ENCODE measurements at places on chromosomes 6 and 20.

DNA sequence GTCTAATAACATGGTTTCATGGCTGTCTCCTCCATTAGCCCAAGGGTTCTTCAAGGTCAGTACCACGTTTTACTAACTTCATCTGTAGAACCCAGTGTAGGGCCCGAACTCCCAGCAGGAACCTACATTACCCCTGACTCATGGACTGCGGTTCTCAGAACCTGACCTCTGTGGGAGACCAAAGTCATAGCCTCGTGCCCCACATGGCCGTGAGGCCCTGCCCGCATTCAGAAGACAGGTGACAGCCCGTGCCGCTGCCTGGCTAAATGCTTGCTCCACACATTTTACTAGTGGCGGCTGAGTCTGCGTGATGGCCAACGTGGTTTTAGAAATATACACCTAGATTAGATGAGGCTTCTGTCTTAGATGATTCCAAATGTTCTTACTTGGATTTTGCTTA lies 94.9 kb downstream of the CDH4 start:
- DNase-seq: no peak

GRCh38 chr6:52049252-52050050 lies 38.0 kb downstream of the PKHD1 start:
- no peak for DNase-seq

- DNase-seq: no peak
These were observed 40.9 kb upstream of the GCM1 start for GRCh38 chr6:53189554-53189953.

DNA sequence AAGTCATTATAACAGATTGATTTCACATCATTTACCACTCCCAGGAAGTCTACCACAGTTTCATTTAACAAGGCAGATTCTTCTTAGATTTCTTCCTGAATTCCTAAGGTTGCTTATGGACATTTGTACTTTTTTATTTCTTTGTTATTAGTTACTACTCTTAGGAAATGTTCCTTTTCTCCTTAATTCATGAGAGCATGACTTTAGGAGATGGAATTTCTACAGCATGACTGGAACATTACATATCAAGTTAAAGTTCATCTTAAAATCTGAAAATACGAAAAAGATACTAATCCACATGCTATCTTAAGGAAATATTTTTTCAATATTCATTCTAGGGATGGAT lies 22.3 kb downstream of the CNKSR3 start:
- no peak for DNase-seq

DNA sequence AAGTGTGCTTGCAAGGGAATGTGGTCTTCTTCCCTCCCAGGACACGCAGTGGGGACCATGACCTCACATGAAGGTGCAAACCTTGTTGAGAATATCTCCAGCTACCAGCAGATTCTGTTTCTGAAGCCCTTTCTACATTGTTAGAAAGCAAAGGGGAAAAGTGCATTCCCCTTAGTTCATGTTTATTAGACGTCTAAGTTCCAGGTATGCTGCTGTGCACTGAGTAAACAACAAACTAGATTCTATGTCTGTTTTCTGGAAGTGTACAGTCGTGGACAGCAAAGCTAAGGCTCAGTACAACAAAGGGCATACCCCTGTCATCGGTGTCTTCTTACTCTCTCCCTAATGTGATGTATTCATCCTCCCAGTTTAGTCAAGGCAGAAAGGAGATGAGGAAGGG lies 178.5 kb downstream of the KIF16B start:
- no peak for DNase-seq

Measured in activated T-cell treated with anti-CD3 and anti-CD28 coated beads for 1 hour (primary cell).